ENCODE measurements at places on chromosomes 4 and X.
A peak's percentile ranks its signal among the peaks of the same experiment; 100 is the strongest.

DNA sequence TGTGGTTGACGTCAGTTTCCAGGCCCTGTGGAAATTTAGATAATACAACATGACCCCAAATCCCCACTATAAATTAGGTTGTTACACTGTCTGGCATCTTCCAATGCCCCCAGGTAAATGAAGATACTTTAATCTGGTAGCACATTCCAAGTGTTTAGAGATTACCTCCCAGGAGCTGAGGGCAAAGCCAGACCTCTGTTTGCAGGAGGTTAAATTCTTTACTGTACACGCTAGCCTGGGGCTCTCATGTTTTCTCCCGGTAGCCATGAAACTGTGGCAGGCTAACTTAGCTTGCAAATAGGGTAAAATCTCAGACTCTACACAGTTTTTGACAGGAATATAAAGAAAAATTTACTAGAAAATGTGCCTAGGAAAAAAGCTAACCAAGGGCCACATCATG, 450.0 kb downstream of the PDGFC start:
- H3K4me3 ChIP-seq = no peak overlapping the region
- peaks cover 2% of the 10 kb centered on the region for H3K36me3 ChIP-seq
- no peaks in the 10 kb centered on the region for H3K27me3 ChIP-seq
- H3K27ac ChIP-seq = no peak overlapping the region

GRCh38 chr4:93809773-93810172, 18.8 kb upstream of the ATOH1 start:
- H3K27me3 ChIP-seq = peaks cover 68% of the 10 kb centered on the region
- no peak for DNase-seq
- peaks cover 5% of the 10 kb centered on the region for H3K4me1 ChIP-seq
- no peak overlapping the region for H3K27ac ChIP-seq
- H3K4me3 ChIP-seq = no peak overlapping the region
- no peaks in the 10 kb centered on the region for H3K36me3 ChIP-seq

GRCh38 chr4:170001011-170001744, 25.0 kb downstream of the MFAP3L start:
- H3K4me3 ChIP-seq = no peak overlapping the region
- H3K27ac ChIP-seq = no peak overlapping the region
- H3K4me1 ChIP-seq = no peaks in the 10 kb centered on the region
- DNase-seq = no peak

DNA sequence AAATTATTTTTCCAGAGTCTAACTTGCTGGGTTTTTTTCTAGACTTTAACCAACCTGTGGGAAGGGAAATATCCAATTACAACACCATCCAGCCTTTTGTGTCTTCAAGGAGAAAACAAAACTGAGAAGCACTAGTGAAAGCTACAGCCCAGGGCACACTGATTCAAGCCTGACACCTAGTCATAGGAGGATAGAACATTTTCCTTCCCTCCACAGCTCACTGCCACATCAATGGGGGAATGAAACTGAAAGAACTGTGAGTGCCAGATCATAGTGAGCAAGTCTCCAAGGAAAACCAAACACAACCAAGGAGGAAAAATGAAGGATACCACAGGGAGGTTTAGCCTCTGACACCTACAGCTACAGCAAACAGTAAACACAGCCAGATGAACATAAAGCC, 43.3 kb upstream of the MAGEA8 start:
- peaks cover under 1% of the 10 kb centered on the region for H3K36me3 ChIP-seq

- no peaks in the 10 kb centered on the region for H3K36me3 ChIP-seq
- H3K27me3 ChIP-seq = no peaks in the 10 kb centered on the region
- no peak overlapping the region for H3K4me3 ChIP-seq
- no peak overlapping the region for H3K27ac ChIP-seq
- no peak for DNase-seq
Measured at GRCh38 chrX:43741843-43742573, 85.9 kb downstream of the MAOA start.

GRCh38 chrX:9627922-9628321, 137.7 kb downstream of the GPR143 start:
- H3K27ac ChIP-seq = no peak overlapping the region
- H3K4me1 ChIP-seq = peaks cover 2% of the 10 kb centered on the region
- no peaks in the 10 kb centered on the region for H3K27me3 ChIP-seq
- H3K4me3 ChIP-seq = no peak overlapping the region
- DNase-seq = no peak
- H3K36me3 ChIP-seq = no peaks in the 10 kb centered on the region

DNA sequence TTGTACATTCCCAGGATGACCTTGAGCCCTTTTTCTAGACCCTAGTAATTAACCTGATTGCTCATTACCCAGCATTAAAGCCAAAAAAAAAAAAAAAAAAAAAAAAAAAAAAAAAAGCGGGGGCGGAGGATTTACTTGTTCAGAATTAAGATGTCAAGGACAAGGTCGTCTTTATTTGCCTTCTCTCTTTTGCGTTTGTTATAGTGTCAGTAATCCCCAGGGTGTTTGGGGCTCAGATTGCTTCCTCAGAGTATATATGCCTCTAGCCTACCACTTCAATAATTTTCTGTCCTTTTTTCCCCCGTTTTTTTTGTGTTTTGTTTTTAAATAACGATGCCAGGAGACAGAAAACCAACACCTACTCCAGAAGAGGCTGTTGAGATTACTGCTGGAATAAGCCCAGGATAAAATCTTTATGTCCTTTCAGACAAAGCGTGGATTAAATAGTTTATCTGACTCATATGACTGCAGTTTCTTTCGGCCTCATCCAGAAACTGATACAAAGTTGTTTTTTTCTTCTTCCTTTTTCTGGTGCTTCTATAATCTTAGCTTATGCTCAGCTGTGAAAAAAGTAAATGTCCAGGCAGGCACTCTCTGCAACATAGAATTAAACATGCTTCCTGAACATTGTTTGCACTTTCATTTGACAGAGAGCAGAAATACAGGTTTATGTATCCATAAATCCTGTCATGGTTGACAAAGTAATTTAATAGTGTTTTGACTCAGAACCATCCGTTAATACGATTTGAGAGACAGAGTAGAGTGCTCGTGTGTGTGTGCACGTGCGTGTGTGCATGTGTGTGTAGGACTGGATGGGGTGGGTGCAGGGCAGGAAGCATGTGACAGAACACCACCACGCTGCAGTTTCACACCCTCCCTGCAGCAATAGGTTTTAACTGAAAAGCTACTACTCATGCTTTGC, 138.6 kb downstream of the AFF1 start:
- no peaks in the 10 kb centered on the region for H3K27me3 ChIP-seq
- H3K4me1 ChIP-seq = peaks cover 26% of the 10 kb centered on the region
- H3K27ac ChIP-seq = peak overlapping the region; percentile 74
- H3K36me3 ChIP-seq = no peaks in the 10 kb centered on the region
- no peak for DNase-seq

- DNase-seq = no peak
- peak overlapping the region; percentile 84 for H3K27ac ChIP-seq
- peaks cover 37% of the 10 kb centered on the region for H3K36me3 ChIP-seq
- no peaks in the 10 kb centered on the region for H3K27me3 ChIP-seq
- peaks cover 51% of the 10 kb centered on the region for H3K4me1 ChIP-seq
Measured at GRCh38 chrX:112819008-112819640, 21.5 kb downstream of the AMOT start.

DNA sequence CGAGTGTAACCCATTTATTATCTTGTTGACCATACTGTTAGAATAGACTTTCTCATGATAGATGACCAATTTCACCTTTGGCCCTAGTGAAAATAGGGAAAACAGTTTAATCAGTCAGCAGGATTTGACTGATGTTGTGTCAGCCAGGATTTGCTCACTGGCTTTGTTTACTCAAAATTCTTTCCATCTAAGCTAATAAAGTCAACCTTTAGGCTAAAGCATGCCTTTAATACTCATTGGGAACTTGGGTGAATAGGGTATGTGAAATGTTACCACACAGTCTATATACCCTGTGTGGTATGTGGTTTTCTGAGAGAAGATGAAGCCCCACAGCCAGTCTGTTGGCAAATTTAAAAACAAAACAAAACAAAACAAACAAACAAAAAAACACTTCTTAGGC, 18.7 kb upstream of the SPANXB1 start:
- DNase-seq = no peak
- no peaks in the 10 kb centered on the region for H3K27me3 ChIP-seq
- H3K36me3 ChIP-seq = no peaks in the 10 kb centered on the region
- no peak overlapping the region for H3K4me3 ChIP-seq

DNA sequence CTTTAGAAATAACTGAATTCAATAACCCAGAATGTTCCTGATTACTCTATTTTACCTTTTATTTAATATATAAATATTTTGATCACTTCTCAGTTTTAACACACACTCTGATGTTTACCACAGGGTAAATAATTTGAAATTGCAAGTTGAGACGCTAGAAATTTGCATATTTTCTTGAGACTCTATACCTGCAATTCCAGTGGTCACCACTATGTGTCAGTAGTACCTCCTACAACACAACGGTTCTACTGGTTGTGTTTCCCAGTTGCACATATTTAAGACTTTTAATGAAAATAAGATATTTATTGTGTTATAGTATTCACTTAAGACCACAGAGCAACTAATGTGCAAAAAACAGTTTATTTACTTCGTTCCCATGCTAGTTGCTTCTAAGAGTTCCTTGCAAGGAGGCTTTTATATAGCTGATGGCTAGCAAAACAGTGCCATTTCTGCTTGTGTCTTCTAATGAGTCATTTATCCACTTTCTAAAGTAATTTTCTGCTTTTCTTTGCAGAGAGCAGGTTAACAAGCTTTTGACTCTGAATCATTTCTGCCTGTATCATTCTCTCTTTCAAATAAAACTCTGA, 98.9 kb upstream of the PDLIM3 start:
- H3K4me1 ChIP-seq = peaks cover 5% of the 10 kb centered on the region
- no peak for DNase-seq
- H3K27me3 ChIP-seq = no peaks in the 10 kb centered on the region
- no peak overlapping the region for H3K4me3 ChIP-seq
- no peak overlapping the region for H3K27ac ChIP-seq

- H3K4me1 ChIP-seq = no peaks in the 10 kb centered on the region
- no peaks in the 10 kb centered on the region for H3K36me3 ChIP-seq
- DNase-seq = no peak
- no peak overlapping the region for H3K27ac ChIP-seq
- no peaks in the 10 kb centered on the region for H3K27me3 ChIP-seq
Measured at GRCh38 chr4:161303551-161303950, 860.2 kb downstream of the FSTL5 start.

GRCh38 chr4:88320780-88321373, 36.5 kb upstream of the PPM1K start:
- no peak overlapping the region for H3K4me3 ChIP-seq
- DNase-seq = no peak
- no peaks in the 10 kb centered on the region for H3K27me3 ChIP-seq

Data from mesothelial cell of epicardium (in vitro differentiated cells).